ENCODE measurements at places on chromosomes 2 and 18.

- DNase-seq = no peak
Observed at GRCh38 chr2:32008805-32009515, 1.8 kb downstream of the MEMO1 start.

GRCh38 chr2:235670974-235671787, 177.3 kb downstream of the AGAP1 start:
- DNase-seq = no peak

DNA sequence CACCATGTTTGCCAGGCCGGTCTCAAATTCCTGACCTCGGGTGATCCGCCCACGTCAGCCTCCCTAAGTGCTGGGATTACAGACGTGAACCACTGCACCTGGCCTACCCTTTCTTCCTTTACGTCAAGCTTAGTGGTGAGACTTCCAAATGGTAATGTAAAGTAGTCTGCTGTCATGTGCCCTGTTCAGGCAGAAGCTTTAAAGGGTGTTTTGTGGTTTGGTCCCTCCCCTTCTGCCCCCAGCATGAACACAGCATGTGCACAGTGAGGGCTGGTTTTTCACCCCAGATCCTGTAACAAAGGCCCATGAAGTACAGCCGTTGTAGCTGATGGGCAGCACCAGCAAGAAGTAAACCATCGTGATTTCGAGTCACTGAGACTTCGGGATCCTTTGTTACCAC, 2.7 kb upstream of the DTYMK start:
- no peak for DNase-seq

DNA sequence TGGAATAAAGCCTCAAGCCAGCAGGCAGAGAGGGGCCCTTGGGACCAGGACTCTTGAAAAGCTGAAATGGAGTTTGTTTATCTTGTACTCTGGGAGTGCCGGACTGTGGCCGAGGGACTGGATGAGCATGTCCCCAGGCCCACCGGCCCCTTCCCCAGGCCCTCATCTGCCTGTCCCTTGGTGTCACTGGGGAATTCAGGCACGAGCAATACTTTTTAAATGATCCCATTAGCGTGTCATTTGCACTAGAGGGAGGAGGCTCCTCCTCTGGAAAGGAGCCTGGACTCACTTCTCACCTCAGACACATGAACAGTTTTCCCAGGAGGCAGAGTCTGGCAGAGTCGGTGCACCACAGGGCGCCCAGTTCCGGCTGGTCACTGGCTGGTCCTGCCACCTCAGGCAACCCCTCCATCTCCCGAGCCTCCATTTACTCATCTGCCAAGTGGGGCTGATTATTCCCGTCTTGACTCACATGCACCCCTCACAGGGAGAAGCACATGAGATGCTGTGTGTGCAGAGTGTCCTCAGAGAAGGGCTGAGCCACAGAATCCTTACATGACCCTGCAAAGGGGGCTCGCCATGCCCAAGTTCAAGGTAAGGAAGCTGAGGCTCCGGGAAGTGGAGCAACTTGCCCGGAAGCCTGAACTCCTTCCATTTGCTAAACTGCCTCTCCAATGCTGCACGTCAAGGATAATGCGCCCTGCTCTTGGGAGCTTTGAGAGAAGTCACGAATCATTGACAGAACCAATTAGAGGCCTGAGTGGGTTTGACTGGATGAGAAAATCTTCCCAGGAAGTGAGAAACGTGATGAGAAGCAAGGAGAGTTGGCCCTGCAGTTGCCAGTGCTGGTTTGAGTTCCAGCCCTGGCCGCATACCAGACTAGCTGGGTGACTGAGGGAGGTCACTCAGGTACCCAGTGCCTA, 26.7 kb downstream of the CIB4 start:
- no peak for DNase-seq

- DNase-seq = no peak
Observed at GRCh38 chr2:86001326-86001725, 104.4 kb downstream of the POLR1A start.

GRCh38 chr2:85481818-85482777, 56.9 kb upstream of the MAT2A start:
- no peak for DNase-seq

DNA sequence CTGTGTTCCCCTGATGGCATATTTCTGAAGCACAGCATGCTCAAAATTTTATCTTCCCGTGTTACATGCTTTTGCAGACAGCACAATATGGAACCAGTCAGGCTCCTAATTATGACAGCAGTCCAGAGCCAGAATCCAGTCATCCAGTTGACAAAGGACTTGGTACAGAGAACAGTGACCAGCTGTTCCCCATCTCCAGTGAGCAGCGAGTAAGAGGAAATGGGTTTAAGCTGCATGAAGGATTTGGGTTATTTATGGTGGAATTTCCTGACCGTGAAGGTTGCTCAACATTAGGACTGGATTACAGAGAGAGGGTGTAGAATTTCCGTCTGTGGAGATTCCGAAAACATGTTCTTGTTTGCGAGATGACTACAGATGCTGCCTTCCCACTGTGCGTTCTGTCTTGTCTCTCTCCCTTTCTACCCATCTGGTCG, 24.4 kb downstream of the SGPP2 start:
- DNase-seq = no peak

- DNase-seq = peak; percentile 42
Observed at GRCh38 chr2:26245231-26245732, 543 bp downstream of the HADHB start.

GRCh38 chr18:38198956-38199355, 633.4 kb upstream of the CELF4 start:
- no peak for DNase-seq

GRCh38 chr2:43084699-43085091, 141.7 kb downstream of the ZFP36L2 start:
- DNase-seq = no peak

- DNase-seq = no peak
Observed at GRCh38 chr18:54117853-54118773, 106.4 kb downstream of the MBD2 start.

- no peak for DNase-seq
Observed at GRCh38 chr2:8552293-8552801, 129.5 kb upstream of the ID2 start.

GRCh38 chr2:62505109-62505749, 766 bp downstream of the TMEM17 start:
- DNase-seq = no peak

DNA sequence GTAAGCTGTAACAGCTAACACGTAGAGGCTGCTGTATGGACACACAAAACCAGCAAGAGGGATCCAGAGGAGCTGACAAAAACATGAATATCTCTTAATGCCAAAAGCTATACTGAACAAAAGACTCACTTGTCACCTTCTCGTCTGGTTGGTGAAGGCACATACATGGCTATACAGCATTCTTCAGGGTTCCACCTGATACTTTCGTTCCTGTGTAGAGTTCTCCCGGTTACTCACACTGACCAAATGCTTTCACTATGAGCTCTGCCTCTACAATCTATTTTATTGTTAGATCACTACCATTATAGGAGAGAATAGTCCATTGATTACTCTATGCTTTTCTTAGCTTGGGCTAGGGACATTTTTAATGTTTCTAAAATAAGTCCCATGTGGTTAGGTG, 193.1 kb downstream of the HNMT start:
- DNase-seq = no peak

DNA sequence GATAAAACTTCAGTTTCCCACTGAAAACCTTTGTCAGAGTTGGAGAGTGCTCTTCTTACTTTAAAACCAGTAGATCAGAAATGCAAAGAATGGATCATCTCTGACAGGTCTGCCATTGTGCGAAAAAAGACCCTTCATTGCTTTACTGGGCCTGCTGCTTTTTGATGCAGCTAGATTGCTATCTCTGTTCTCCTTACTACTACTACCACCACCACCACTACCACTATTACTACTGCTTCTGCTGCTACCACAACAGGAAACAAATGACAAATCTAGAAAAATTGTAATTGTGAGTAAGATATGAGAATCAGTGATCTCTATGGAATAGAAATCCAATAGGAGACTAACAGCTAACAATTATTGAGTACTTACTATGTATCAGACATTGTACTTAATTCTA, 85.8 kb downstream of the PKP4 start:
- no peak for DNase-seq

DNA sequence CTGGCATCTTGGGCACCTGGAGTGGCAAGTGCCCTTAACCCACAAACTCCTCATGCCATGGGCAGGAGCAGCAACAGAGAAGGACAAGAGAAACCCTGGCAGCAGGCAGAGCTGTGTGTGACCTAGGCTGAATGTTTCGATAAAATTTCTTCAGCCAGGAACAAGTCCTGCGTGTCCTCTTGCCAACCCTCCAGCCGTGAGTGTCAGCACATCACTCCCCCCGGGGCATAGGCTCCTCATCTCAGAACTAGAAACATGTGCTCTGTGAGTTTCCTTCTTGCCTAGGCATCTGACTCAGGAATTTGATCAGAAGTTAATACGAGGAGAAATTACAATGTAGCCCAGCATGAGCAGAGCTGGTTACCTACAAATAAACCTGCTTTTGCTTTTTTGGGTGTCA, 2.2 kb downstream of the ABCG8 start:
- no peak for DNase-seq

DNA sequence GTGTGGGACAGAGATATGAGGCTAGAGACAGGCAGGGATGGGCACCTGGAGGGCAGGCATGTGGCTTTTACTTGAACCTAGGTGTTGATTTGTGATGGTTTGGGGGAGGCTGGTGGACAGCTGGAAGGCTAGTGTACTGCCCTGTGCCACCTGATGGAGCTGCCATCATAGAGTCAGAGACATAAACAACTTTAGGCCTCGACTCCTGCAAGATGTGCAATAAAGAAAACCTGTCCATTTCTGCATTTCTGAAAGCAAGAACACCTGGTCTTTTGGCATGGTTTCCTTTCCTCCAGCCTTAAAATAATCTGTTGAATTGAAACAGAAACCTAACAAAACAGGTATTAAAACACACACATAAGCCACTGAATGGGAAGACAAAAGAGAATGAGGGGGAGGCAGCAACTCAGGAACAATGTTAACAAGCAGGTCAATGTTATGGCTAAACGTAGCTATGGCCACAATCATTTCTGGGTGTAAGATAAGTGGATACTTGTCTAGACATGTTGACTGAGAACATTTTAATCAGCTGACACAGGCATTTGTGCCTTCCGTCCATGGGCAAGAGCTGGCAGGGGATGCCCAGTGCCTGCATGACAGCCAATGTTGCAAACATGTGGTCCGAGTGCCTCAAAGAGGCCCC, 87.8 kb downstream of the KCTD1 start:
- DNase-seq = no peak

DNA sequence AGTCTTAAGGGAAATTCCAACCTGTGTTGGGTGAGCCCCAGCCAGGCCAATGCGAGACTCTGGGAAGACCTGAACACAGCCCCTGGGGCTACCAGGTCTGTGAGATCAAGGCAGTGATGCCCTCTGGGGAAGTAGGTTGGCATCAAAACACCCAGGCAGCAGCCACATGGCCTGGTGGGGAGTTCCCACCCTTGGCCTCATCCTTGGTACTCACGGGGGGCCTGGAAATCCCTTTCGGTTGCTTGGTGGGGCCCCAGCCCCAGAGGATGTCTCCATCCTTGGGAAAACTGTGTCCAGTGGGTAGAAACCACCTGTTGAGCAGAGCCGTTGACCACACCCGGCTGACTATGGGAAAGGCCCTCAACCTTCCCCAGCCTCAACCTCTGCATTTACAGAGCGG, 56.0 kb upstream of the PXDN start:
- no peak for DNase-seq

DNA sequence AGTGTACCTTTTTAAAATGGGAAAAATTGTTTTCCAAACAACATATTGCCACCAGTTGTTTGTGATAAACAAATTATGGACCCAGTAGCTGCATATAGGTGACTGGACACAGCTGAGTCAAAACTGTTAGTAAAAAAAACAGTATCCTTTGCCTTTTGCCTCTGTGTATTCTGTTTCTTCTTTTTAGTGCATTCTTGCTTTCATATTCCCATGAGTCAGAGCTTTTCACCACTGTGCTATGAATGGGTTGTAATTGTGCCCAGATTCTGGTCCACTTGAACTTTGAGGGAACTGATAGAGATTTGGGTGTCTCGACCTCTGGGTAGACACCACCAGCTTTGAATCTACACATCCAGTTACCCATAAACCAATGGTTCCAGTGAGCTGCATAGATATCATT, 1441.9 kb upstream of the ZEB2 start:
- DNase-seq = no peak

- DNase-seq = no peak
Observed at GRCh38 chr2:4551691-4552474, 848.5 kb downstream of the DCDC2C start.

- DNase-seq = no peak
Observed at GRCh38 chr18:32696376-32696775, 76.4 kb downstream of the KLHL14 start.

DNA sequence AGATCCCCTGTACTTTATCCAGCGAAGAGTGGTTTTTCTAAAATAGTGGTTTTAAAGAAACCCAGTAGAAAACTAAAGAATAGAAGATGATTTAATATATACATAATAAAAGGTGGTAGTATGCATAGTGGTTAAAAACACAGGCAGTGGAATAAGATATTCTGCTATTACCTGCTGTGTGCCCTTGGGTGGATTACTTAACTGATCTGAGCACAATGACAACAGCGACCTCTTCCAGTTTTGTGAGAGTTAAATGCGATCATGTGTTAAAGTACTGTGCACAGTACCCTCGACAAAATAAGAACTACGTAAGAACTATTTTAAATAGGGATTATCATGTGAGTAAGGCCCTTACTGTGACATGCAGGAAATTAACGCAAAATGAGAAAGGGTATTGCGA, 30.0 kb upstream of the CHMP1B start:
- no peak for DNase-seq

- no peak for DNase-seq
Observed at GRCh38 chr2:13488965-13489364, 772.2 kb downstream of the TRIB2 start.

- no peak for DNase-seq
Observed at GRCh38 chr18:2087877-2088673, 483.2 kb downstream of the METTL4 start.

All from stimulated activated CD4-positive, alpha-beta T cell treated with anti-CD3 and anti-CD28 coated beads, Interleukin-15, amount 100 ng/mL, for 1 hour (primary cell).